ENCODE measurements at places on chromosomes 4 and X.

DNA sequence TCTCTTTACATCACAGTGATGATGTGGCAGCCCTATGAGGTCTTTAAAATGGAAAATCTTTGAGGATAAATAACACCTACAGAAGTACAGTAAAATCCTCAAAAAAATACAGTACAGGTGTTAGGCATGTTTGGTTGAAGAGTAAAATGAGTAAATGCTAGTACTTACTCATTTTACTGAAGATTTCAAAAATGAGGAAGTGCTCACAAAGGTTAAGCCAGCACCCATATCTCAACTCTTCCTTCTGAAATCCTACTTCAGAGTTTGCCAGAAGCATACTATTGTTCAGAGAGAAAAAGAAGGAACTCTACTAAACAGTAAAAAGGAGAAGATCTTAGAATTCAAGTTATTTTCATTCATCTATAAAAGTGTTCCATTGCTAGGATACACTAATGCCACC is 130.9 kb downstream of the CBR4 start:
- no peak for DNase-seq
- peak overlapping the region; percentile 85 for H3K4me3 ChIP-seq
- peaks cover 12% of the 10 kb centered on the region for H3K27me3 ChIP-seq
- H3K36me3 ChIP-seq: peaks cover 55% of the 10 kb centered on the region
- peak overlapping the region; percentile 84 for H3K27ac ChIP-seq

- DNase-seq: no peak
- H3K27me3 ChIP-seq: no peaks in the 10 kb centered on the region
- no peak overlapping the region for H3K4me3 ChIP-seq
- no peaks in the 10 kb centered on the region for H3K36me3 ChIP-seq
Measured at GRCh38 chrX:34612036-34612435, 45.0 kb downstream of the TMEM47 start.

DNA sequence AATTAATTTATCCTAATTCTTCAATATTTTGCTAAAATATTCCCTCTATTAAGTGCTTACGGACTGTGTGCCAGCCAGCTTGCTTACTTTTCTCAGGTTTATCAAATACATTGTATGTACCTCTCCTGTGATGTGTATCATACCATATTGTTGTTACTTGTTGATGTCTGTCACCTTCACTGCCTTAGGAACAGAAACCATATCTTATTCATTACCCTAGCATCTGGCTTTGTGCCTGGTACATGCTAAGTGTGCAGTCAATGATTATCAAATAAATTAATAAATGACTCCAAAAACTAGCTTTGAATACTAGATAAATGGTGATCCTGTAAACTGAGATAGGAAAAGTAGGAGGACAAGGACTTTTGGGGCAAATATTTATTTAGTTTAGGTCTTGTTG is 6.9 kb downstream of the CLCN3 start:
- no peak for DNase-seq
- H3K36me3 ChIP-seq: peaks cover 15% of the 10 kb centered on the region
- H3K27ac ChIP-seq: no peak overlapping the region
- H3K27me3 ChIP-seq: no peaks in the 10 kb centered on the region

GRCh38 chr4:182575225-182575624 is 332.0 kb downstream of the TENM3 start:
- peaks cover 3% of the 10 kb centered on the region for H3K27me3 ChIP-seq
- H3K36me3 ChIP-seq: peaks cover 4% of the 10 kb centered on the region
- peaks cover 17% of the 10 kb centered on the region for H3K4me1 ChIP-seq
- H3K27ac ChIP-seq: no peak overlapping the region
- DNase-seq: no peak
- H3K4me3 ChIP-seq: no peak overlapping the region

DNA sequence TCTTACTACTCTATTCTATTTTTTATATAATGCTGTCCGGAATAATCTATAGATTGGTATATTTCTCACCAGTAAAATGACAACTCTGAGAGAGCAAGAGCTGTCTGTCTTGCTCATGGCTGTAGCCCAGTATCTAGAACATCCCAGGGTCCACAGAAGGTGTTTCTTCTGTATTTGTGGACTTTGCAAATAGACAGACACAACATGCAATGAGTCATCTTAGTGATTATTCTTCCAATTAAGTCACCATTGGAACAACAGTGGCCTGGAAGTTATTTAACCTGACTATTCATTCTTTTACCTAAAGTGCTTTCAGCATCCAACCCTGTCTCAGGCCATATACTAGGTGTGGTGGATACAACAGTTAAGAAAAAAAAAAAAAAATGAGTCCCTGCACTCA is 179.5 kb downstream of the PPARGC1A start:
- H3K36me3 ChIP-seq: no peaks in the 10 kb centered on the region
- no peak for DNase-seq
- H3K4me1 ChIP-seq: peaks cover 5% of the 10 kb centered on the region
- no peak overlapping the region for H3K4me3 ChIP-seq

- H3K27ac ChIP-seq: no peak overlapping the region
- peaks cover 40% of the 10 kb centered on the region for H3K4me1 ChIP-seq
- H3K4me3 ChIP-seq: no peak overlapping the region
- H3K27me3 ChIP-seq: no peaks in the 10 kb centered on the region
- H3K36me3 ChIP-seq: peaks cover 8% of the 10 kb centered on the region
Measured at GRCh38 chr4:4524364-4524763, 17.5 kb downstream of the STX18 start.

- peaks cover 70% of the 10 kb centered on the region for H3K27me3 ChIP-seq
- no peaks in the 10 kb centered on the region for H3K36me3 ChIP-seq
- no peak for DNase-seq
- H3K4me1 ChIP-seq: no peaks in the 10 kb centered on the region
- H3K27ac ChIP-seq: no peak overlapping the region
Measured at GRCh38 chr4:6008766-6009385, 9.4 kb downstream of the C4orf50 start.

GRCh38 chr4:185235843-185236503 is 26.6 kb downstream of the SNX25 start:
- DNase-seq: no peak
- peaks cover 6% of the 10 kb centered on the region for H3K4me1 ChIP-seq
- no peaks in the 10 kb centered on the region for H3K36me3 ChIP-seq
- H3K4me3 ChIP-seq: no peak overlapping the region

- peaks cover 9% of the 10 kb centered on the region for H3K4me1 ChIP-seq
- no peaks in the 10 kb centered on the region for H3K27me3 ChIP-seq
- H3K36me3 ChIP-seq: no peaks in the 10 kb centered on the region
- H3K4me3 ChIP-seq: peak overlapping the region; percentile 50
- peak overlapping the region; percentile 97 for H3K27ac ChIP-seq
- no peak for DNase-seq
Measured at GRCh38 chr4:14856062-14856933, 146.0 kb upstream of the CPEB2 start.

DNA sequence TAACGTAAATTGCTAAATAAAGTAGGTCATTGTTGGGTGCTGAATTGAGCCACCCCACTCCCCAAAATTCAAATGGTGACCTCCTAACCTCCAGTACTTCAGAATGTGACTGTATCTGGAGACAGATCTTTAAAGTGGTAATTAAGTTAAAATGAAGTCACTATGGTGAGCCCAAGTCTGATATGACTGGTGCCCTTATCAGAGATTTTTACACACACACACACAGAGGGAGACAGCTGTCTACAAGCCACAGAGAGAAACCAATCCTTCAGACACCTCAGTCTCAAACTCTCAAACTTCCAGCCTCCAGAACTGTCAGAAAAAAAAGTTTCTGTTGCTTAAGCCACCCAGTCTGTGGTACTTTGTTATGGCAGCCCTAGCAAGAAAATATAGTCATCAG is 879.2 kb upstream of the INTU start:
- no peaks in the 10 kb centered on the region for H3K4me1 ChIP-seq
- DNase-seq: no peak

GRCh38 chr4:66688674-66689073 is 856.6 kb downstream of the CENPC start:
- no peak for DNase-seq
- no peak overlapping the region for H3K27ac ChIP-seq
- no peaks in the 10 kb centered on the region for H3K36me3 ChIP-seq
- H3K4me3 ChIP-seq: no peak overlapping the region
- no peaks in the 10 kb centered on the region for H3K27me3 ChIP-seq

- no peaks in the 10 kb centered on the region for H3K27me3 ChIP-seq
- H3K36me3 ChIP-seq: no peaks in the 10 kb centered on the region
- no peak for DNase-seq
- H3K27ac ChIP-seq: peak overlapping the region; percentile 75
- H3K4me3 ChIP-seq: peak overlapping the region; percentile 58
- H3K4me1 ChIP-seq: peaks cover 9% of the 10 kb centered on the region
Measured at GRCh38 chr4:26803211-26803861, 57.3 kb upstream of the STIM2 start.

DNA sequence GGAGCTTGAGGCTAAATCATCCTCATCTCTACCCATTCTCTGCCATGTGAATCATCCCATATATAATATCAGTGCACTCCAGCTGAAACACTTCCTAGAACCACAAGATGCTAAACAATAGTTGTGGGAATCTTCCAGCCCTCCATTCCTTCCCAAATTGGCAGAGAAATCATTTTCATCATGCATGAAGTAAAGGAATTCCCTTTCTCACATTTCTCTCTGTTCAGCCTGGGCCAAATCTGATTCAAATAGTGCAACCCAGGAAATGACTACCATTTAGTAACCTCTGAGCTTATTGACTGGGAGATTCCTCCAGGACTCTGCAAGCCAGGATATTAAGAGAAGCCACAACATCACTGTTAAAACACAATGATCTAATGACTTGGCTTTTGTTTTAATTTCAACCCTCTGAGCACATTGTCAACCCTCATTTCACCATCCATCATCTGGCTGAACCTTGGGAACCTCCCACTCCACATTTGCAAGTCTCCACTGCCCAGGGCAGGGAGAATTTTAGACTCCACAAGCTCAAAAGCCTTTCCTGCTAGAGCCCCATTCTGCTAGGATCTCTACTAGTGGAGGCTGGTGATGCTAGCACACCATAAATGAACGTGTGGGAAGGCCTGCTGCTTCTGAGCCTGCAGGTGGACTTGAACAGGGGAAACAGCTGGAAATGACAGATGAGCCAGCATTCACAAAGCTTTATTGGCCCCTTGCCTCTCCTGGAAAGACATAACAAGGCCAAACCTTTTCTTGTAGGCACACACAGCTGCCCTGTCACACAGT is 133.9 kb downstream of the TET2 start:
- H3K4me1 ChIP-seq: no peaks in the 10 kb centered on the region
- H3K36me3 ChIP-seq: peaks cover 12% of the 10 kb centered on the region
- no peak overlapping the region for H3K4me3 ChIP-seq
- H3K27me3 ChIP-seq: no peaks in the 10 kb centered on the region
- H3K27ac ChIP-seq: no peak overlapping the region
- DNase-seq: no peak

- H3K4me3 ChIP-seq: no peak overlapping the region
- no peaks in the 10 kb centered on the region for H3K27me3 ChIP-seq
- no peak for DNase-seq
- no peaks in the 10 kb centered on the region for H3K4me1 ChIP-seq
- H3K36me3 ChIP-seq: no peaks in the 10 kb centered on the region
Measured at GRCh38 chr4:86381431-86381830, 21.6 kb upstream of the MAPK10 start.

GRCh38 chr4:188867796-188868195 is 728.6 kb downstream of the TRIML1 start:
- H3K36me3 ChIP-seq: no peaks in the 10 kb centered on the region
- H3K4me3 ChIP-seq: no peak overlapping the region
- DNase-seq: no peak
- no peaks in the 10 kb centered on the region for H3K27me3 ChIP-seq
- no peak overlapping the region for H3K27ac ChIP-seq
- no peaks in the 10 kb centered on the region for H3K4me1 ChIP-seq

- peaks cover 34% of the 10 kb centered on the region for H3K4me1 ChIP-seq
- H3K4me3 ChIP-seq: no peak overlapping the region
- peak overlapping the region; percentile 2 for H3K27ac ChIP-seq
- DNase-seq: no peak
- no peaks in the 10 kb centered on the region for H3K27me3 ChIP-seq
- no peaks in the 10 kb centered on the region for H3K36me3 ChIP-seq
Measured at GRCh38 chr4:128524311-128524710, 236.7 kb upstream of the PGRMC2 start.

DNA sequence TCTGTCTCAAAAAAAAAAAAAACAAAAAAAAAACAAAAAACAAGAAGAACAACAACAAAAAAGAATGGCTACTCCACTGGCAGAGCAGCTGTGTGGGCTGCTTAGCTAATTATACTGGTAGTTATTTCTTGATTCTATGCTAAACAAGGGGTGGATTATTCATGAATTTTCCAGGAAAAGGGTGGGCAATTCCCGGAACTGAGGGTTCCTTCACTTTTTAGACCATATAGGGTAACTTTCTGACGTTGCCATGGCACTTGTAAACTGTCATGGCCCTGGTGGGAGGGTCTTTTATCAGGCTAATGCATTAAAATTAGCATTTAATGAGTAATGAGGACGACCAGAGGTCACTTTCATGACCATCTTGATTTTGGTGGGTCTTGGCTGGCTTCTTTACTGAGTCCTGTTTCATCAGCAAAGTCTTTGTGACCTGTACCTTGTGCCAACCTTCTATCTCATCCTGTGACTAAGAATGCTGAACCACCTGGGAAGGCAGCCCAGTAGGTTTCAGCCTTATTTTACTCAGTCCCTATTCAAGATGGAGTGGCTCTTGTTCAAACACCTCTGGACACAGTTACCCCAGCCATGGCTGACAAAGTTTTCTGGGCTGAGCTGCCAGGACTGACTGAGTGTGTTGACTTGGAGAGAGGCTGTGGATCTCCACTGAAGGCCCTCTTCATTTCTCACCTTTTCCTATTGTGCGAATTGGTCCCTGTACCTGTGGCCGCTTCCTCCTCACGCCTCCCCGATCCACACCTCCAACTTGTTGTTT is 1.3 kb upstream of the OCIAD2 start:
- no peak overlapping the region for H3K27ac ChIP-seq
- H3K4me3 ChIP-seq: peak overlapping the region; percentile 51
- DNase-seq: no peak
- H3K4me1 ChIP-seq: peaks cover 15% of the 10 kb centered on the region
- H3K27me3 ChIP-seq: peaks cover 3% of the 10 kb centered on the region

DNA sequence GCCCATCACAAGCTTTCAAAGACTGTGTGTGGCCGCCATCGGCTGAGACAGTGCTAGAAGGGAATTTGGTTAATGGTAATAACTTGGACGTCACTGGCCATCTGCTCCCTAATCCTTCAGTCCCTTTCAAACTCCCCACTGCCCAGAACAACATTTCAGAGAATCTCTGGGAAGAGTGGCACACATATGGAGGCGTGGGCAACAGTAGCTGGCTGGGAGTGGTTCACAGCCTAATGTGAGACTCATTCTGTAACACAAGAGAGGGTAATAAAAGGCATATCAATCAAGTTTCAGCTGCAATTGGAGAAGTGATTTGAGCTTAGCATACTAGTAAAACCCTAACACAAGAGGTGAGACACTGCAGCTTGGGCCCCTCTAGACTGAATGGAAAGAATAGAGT is 15.4 kb downstream of the SMIM10 start:
- H3K4me1 ChIP-seq: no peaks in the 10 kb centered on the region
- H3K27ac ChIP-seq: no peak overlapping the region
- H3K36me3 ChIP-seq: no peaks in the 10 kb centered on the region
- H3K27me3 ChIP-seq: no peaks in the 10 kb centered on the region
- no peak for DNase-seq

- H3K27ac ChIP-seq: peak overlapping the region; percentile 79
- H3K4me1 ChIP-seq: peaks cover 32% of the 10 kb centered on the region
- H3K4me3 ChIP-seq: peak overlapping the region; percentile 64
- H3K27me3 ChIP-seq: peaks cover 29% of the 10 kb centered on the region
- peaks cover 4% of the 10 kb centered on the region for H3K36me3 ChIP-seq
- no peak for DNase-seq
Measured at GRCh38 chr4:24805067-24805466, 9.7 kb downstream of the SOD3 start.

- H3K4me3 ChIP-seq: no peak overlapping the region
- no peaks in the 10 kb centered on the region for H3K4me1 ChIP-seq
- no peaks in the 10 kb centered on the region for H3K27me3 ChIP-seq
- DNase-seq: no peak
Measured at GRCh38 chr4:173469622-173470021, 60.4 kb downstream of the HAND2 start.
